ENCODE measurements at places on chromosomes 16 and 17.

DNA sequence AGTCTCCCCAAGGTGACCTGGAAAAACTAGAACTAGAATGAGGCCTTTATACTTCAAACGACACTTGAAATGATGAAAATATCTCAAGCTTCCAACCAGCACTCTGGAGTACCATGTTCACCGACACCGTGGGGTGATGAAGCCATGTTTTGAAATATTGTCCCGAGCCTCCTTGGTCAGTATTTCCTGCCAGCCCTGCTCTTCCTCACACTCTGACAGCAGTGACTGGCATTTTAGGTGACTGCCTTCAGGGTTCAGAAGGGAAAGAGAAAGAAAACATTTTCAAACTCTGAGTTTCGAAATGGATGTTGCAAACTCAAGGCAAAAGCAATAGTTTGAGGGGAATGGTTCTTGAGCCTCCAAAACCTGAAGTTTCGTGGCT is 39.3 kb upstream of the IRX6 start:
- DNase-seq = no peak

DNA sequence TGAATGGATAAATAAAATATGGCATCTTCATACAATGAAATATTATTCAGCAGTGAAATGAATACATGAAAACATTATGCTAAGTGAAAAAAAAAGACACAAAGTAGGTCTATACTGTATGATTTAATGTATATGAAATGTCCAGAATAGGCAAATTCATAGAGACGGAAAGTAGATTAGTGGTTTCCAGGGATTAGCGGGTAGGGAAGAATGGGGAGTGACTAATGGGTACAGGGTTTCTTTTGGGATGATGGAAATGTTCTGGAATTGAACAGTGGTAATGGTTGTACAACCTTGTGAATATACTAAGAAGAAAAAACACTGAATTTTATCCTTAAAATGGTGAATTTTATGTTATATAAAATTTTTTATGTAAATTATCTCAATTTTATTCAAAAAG is 8.5 kb upstream of the MYCBPAP start:
- no peak for DNase-seq

DNA sequence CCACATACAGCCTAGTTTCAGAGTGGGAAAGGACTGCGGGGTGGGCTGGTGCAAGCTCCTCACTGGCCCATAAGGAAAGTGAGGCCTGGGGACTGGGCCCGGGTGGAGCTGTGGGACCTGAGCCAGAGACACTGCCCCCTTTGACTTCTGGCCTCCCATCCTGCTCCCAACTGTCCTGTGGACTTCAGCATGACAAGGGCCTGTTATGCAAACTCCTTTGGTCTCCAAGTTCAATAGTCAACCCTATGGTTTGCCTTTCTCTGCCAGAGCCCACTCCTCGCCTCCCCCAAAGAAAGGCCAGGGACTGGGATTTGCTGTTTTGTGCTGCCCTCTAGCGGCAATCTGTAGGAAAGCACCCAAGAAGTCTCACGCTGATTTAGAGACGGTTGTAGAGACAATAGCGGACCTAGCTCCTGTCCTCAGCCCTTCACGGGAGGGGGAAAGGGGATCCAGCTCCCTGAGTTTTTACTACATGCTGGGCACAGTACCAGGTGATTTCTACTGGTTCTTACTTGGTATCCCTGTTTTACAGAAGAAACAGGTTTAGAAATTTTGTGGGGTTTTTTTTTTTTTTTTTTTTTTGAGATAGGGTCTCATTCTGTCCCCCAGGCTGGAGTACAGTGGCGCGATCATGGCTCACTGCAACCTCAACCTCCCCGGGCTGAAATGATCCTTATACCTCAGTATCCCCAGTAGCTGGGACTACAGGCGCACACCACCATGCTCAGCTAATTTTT is 1.2 kb upstream of the TLCD3B start:
- peak; percentile 66 for DNase-seq

- DNase-seq = no peak
These were observed 1.2 kb downstream of the EVI2A start for GRCh38 chr17:31320241-31320640.

GRCh38 chr16:15571557-15571956 is 71.4 kb downstream of the MARF1 start:
- DNase-seq = no peak

GRCh38 chr16:24178496-24178895 is 77.6 kb upstream of the CACNG3 start:
- DNase-seq = no peak

DNA sequence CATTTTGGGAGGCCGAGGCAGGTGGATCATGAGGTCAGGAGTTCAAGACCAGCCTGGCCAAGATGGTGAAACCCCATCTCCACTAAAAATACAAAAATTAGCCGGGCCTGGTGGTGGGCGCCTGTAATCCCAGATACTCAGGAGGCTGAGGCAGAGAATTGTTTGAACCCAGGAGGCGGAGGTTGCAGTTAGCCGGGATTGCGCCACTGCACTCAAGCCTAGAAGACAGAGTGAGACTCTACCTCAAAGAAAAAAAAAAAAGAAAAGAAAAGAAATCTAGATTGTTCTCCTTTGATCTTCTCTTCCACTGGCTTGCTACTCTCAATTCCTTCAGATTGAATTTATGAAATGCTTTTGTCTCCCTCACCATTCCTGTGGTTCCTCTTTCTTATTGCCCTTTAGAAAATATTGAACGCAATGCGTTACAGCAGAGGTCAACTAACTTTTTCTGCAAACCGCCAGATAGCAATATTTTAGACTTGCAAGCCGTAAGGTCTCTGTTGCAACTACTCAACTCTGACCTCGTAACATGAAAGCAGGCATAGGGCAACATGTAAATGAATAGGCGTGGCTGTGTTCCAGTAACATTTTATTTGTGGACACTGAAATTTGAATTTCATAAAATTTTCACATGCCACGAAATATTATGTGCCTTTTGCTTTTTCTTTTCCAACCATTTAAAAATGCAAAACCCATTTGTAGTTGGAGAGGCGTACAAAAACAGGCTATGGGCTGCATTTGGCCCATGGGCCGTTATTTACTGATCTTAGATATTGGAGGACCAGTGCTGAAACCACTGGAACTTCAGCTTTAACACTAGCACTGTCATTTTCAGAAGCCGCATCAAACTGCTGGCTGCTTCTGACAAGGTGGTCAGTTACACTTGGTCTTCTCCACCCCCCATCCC is 24.8 kb downstream of the PITPNC1 start:
- no peak for DNase-seq

GRCh38 chr17:46722662-46723285 is 95.7 kb downstream of the WNT3 start:
- DNase-seq = no peak

DNA sequence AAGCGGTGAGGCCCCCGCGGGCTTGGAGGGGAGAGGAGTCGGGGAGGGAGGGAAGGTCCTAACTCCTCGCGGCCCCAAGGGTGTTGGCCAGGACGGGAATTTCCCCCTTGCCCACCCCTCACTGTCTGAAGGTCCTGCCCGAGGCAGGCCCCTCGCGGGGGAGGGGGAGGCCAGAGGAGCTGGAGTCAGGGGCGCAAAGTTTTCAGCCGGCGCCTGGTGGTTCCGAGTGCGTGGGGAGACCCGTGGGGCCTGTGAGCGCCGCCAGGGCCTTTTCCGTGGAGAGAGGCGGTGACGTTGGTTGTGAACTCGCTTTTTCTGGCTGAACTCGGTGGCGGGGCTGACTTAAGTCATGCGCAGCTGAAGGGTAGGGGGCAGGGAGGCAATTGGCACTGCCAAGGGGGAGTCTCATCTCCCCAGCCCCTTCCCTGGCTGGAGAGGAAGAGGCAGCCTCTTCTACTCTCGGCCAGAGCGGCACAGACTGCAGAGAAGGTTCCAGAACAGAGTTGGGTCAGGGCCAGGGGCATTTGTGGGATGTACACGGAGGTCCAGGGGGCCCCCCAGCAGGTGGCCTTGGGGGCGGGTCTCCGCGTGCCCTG is 1.5 kb downstream of the CACNA1H start:
- no peak for DNase-seq

DNA sequence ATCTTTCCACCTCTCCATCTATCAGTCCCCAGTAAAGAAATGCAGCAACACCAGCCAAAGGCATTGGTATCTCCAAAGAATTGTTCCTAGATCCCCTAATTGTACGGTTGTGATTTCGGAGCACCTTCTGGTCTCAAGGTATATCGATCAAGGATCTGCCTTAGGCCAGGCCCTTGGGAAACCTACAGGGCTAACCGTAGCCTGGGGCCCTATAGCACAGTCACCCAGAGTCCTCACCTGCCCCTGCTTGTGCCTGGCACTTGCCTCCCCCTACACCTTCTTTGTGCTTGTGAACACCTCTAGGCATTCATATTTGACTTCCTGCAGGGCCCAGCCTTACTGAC is 16.8 kb upstream of the AURKB start:
- DNase-seq = no peak

- peak; percentile 36 for DNase-seq
These were observed 159.4 kb upstream of the CHMP6 start for GRCh38 chr17:80832266-80832676.

DNA sequence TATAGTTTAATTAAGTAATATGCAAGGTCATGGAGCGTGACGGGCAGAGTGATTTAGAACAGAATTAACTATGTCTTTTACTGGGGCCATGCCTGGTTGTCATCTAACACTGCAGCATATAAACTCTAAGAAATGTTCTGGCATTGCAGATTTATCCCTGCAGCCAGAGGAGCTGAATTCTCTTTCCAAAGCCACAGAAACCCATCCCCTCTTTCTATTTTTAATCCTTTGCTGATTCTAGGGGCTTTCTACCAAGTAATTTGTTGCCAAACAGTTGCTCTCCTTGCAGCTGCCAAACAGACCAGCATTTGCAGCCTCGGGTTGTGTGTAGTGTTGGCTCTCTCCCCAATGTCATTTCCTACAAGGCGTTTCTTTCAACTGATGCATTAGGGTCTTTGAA is 243.2 kb upstream of the MON1B start:
- no peak for DNase-seq

DNA sequence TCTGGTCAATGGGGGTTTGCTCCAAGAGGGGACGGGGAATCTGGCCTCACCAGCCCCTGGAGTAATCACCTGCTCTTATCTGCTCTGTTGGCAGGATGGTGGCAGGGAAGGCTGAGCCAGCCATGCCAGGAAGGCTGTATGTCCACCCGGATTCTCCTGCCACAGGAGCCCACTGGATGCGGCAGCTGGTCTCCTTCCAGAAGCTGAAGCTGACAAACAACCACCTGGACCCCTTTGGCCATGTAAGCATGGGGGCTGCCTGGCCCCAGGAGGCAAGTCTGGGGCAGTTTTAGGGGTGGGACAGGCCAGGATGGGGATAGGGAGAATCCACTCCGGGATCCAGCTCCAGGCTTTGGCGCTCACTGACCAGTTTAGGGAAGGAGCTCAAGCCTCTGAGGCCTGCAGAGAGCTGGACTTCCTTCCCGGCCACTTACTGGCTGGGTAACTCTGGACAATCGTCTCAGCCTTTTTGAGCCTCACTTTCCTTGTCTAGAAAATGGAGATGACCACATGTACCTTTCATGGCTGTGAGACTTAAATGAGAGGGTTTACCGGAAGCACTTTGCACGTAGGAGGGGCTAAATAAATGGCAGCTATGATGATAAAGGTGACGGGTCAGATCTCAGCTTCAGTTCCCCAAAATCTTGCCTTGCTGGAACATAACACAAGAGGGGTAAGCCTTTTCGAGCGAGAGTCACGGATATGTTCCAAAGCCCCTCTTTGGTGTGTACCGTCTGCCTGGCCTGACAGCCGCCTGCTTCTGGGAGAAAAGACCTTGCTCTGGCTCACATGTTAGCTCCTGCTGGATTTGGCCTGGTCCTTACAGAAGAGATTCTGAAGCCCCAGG is 15.4 kb downstream of the TBX4 start:
- DNase-seq = no peak

- peak; percentile 11 for DNase-seq
These were observed 672.5 kb upstream of the KIF2B start for GRCh38 chr17:53150101-53150698.

DNA sequence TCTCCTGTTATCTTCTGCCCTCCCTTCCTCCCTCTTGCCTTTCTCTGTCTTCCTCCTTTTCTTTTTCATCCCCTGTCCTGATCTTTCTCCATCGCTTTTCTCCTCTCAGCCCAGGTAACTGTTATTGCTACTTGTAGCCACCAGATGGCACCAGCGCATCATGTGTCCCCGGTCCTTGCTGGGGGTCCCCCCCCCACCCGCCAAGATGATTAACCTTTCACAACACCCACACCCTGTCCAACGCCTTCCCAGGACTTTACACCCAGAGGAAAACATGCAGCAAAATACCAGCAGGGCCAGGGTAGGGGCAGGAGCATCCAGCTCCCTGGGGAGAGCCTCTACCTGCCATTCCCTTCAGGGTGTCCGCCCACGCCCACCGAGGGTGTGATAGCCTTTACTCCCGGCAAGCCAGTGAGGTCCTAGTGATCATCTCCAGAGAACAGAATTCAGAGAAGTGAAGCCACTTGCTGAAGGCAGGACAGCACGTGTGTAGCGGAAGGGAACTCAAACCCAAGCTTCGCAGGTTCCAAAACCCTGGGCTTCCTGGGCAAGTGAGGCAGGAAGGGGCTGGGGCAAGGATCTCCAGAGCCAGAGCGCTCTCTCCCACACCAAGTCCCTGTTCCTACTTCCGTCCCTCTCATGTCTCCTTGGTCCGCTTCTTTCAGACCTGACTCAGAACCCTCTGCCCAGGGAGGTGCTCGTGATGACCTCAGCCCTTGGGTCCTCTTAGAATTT is 13.4 kb upstream of the TAC4 start:
- peak; percentile 75 for DNase-seq

DNA sequence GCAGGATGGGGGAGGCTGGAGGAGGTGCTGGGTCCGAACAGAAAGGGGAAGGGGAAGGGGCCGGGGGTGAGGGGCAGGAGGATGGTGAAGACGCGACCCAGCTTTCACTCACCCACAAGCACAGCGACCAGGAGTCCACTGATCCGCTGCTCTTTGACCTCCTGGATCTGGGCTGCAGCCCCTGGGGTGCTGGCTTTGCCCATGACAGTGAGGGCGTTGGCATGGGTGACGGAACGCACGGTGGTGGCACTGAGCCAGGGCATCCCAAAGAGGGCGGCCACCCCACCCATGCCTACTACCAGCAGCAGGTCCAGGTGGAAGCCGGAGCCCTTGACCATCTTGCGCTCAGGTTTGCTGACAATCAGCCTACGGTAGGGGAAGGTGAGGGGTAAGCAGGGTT is 14.9 kb downstream of the SLC4A1 start:
- DNase-seq = no peak

- DNase-seq = peak; percentile 10
These were observed 313.0 kb upstream of the GOT2 start for GRCh38 chr16:59047114-59047513.

- DNase-seq = no peak
These were observed 3.1 kb upstream of the CD300LD start for GRCh38 chr17:74595037-74595750.

DNA sequence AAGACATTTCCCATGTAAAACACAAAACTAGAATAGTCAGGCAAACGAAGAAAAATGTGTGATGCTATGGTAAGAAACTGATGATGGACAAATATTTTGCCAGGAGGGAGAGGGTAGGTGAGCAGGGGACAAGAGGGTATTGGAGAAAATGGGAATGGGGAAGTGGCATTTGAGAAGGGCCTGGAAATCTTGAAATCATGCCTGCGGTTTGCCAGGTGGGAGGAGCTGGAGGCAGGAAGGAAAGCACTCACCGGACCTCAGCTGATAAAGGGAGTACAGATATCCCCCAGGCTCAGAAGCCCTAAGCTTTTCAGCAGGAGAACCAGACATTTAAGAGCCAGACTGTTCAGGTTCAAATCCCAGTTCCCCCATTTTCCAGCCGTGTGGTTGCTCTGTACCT is 103.6 kb downstream of the GSG1L start:
- DNase-seq = no peak
